Stimulated activated CD8-positive, alpha-beta memory T cell treated with anti-CD3 and anti-CD28 coated beads, Interleukin-4, amount 100 ng/mL, for 48 hours (primary cell): ENCODE measurements at places on chromosomes 5 and 9.

GRCh38 chr5:169805527-169805934 is 168.5 kb downstream of the DOCK2 start:
- peak; percentile 76 for DNase-seq

DNA sequence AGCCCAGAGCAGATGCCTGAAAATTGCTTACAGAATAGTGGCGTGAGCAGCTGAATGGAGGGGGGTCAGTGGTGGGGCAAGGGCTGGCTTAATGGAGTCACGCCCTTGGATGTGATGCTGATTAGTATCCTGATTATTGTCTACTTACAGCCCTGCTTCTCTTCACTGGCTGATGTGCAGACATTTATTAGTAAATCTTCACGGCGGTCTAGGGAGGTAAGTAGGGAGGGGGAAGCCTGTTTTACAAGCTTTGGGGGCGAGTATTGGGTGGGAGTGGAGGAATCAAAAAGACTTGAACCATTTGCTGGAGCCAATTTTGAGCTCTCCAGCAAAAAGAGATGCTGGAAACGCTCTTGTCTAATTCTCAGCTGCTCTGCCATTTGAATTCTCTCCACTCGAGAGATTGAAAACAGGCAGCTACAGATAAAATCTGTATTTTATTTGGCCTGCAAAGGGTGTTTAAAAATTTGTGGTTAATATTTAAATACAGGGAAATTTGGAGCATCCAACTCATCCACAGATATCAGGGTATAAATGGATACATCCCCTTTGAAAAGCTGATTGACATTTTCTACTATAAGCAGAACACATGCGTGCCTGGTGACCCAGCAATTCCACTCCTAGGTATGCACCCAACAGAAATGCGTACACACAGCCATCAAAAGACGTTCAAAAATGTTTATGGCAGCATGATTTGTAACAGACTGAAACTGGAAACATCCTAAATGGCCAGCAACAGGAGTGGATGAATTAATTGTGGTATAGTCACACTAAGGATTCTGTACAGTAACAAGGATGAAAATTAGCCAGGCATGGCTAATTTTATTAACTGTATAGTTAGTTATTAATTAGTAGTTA is 19.5 kb upstream of the ALDH1B1 start:
- no peak for DNase-seq

DNA sequence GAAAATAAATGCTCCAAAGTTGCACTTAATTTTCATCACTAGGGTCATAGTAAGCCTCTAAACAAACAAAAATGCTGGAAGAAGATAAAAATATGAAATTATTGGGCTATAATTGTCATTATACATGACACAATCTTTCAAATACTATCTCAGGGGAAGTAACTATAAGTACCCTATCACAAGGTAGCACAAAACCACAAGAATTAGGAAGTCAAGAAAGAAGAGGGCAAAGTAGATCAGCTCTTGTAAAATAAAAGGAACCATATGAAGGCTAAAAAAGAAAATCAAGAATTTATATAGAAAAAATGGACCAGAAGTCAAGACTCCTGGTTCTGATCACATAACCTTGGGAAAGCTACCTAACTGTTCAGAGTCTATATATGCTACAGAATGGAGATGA is 48.1 kb downstream of the DIAPH1 start:
- DNase-seq, result no peak

- DNase-seq, result peak; percentile 31
Measured at GRCh38 chr5:171629628-171630349, 155.8 kb upstream of the SMIM23 start.

DNA sequence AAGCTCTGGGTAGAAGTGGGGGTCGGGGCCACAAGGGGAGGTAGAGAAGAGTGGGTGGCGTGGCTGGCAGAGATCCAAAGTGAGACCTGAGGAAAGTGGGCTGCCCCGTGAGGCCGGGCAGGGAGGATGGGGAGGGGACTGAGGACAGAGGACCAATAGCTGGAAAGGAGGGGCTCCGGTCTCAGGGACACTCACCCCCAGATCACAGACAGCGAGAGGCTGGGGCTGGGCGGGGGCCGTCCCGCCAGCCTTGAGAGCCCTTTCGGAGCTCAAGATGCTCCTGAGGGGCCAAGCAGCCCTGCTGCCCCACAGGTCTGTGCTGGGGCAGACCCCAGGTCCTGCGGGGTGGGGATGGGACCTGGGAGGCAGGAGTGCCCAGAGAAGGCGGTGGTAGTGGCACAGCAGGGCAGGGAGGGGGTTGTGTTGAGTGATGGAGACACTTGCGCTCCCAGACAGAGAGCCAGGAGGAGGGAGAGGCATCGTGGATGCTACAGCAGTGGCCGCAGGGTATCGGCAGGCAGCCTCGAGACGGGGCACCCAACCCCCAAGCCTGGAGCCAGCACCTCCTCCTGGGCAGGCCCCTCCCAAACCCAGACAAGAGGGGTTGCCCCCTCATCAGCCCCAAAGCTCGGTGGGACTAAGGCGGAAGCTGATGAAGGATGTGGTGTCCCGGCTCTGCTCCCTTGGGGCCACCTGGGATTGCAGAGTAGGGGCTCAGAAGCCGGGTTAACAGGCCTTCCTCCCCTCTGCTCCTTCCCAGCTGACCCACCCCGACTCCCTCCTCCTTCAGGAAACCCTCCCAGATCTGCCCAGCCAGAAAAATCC is 3.4 kb downstream of the SARDH start:
- DNase-seq, result no peak
